Hindlimb muscle (tissue), 1 donor: ENCODE measurements at places on chromosomes 7 and 10.
A peak's percentile ranks its signal among the peaks of the same experiment; 100 is the strongest.

DNA sequence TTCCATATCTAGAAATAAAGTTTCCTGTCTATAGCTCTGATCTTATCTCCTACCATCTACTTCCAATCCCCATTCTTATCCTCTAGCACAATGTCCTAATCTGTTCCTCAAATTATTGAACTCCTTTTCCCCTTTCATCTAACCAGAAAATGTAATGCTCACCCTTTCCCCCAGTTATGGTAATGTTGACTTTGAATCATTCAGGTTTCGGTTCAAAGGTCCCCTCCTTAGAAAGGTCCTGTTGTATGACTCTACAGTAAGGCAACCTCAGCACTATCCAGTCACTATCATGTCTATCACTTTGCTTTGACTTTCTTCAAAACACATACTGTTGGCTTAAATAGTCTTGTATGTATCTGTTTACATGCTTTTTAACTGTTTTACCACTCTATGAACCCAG lies 264.2 kb upstream of the PCDH15 start:
- no peak for DNase-seq

- no peak for DNase-seq
Measured at GRCh38 chr7:3517344-3517743, 216.3 kb downstream of the SDK1 start.

- no peak for DNase-seq
Measured at GRCh38 chr10:43057831-43058340, 19.0 kb upstream of the RET start.

DNA sequence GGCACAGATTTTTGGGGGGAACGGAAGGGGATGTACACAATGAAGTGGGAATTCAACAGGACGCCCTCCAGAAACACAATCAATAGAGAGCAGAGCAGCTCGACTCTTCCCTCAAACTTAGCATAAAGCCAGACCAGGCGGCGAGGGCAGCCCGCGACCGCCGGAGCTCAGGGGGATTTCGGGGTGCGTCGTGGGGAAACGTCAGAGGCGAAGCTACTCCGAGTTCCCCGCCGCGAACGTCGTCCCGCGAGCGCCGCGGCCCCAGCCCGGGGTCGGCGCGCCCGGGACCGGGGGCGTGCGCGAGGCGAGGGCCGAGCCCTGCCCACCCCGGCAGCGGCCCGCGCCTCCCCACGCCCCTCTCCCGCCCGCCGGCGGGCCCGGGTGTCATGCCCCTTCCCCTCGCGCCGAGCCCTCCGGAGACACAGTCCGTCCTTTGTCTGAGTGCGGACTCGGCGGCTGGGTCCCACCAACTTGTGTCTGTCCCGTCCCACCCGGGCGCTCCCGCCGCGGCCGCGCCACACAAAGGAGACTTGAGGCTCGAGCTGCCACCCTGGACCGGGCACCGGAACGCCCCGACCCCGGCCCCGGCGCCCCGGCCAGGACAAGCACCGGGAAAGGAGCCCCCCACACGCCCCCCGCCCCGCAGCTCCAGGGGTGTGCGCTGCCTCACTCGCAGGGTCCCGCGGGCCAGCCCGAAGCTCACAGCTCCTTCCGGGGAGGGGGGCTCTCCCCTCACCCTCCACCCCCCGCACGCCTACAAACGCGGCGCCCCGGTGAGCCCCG lies 634 bp downstream of the EZH2 start:
- DNase-seq = peak; percentile 40

- DNase-seq = no peak
Measured at GRCh38 chr10:112269266-112269665, 13.9 kb upstream of the TECTB start.
